ENCODE measurements at places on chromosomes 1 and 21.

DNA sequence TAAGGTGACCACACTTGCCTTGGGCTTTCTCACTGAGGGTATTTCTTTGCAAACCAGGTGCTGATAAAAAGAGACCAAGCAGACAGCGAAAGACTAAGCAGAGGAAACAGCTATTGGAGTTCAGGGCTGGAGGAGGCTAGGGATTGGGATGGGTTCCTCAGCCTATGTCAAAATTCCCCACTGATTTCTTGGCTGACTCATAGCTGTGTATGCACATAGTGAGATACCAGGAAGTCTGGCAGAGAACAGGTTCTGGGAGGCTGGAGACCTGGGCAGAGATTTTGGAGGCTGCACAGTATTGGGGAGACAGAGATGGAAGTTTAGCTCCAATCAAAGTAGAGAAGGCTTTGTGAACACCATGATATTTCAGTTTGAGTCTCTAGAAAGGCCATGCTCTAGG is 25.3 kb downstream of the YARS1 start:
- no peak for DNase-seq

- no peak for DNase-seq
These were observed 172.2 kb upstream of the IRF2BP2 start for GRCh38 chr1:234782105-234782751.

DNA sequence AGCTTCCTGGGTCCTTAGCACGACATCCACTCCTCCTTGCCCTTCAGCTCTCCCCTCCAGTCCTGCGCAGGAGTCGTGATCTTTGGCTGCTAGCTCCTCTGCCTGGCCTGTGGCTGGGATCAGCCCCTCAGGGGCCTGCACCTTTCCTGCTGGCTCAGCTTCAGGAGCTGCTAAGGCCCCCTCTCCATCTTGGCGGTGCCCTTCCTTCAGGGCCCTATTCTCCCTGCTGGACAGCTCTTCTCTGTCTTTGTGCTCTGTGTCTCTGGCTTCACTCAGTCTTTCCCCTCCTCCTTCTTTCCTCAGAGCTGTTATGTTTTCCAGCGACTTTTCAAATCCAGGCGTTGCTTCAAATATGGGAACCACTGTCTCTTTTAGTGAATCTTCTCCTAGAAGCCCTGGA is 59.5 kb upstream of the LRRC53 start:
- no peak for DNase-seq

DNA sequence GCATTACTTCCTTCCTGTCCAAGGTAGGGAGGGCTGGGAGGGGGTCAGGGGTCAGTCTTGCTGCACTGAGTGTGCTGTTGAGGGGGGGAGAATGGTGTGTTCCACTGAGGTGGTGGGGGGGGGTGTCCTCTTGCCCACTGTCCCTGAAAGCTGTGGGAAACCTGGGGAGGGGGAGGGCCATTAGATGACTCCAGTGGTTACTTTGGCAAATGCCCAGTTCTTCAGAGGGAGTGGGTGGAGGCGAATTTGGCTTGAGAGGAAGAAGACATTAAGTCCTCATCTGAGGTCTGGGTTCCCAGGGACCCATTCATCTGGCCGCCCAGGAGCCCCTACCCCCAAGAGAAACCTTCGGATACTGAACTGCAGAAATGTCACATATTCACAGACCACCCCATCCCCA is 36.2 kb downstream of the MEF2D start:
- DNase-seq: no peak

DNA sequence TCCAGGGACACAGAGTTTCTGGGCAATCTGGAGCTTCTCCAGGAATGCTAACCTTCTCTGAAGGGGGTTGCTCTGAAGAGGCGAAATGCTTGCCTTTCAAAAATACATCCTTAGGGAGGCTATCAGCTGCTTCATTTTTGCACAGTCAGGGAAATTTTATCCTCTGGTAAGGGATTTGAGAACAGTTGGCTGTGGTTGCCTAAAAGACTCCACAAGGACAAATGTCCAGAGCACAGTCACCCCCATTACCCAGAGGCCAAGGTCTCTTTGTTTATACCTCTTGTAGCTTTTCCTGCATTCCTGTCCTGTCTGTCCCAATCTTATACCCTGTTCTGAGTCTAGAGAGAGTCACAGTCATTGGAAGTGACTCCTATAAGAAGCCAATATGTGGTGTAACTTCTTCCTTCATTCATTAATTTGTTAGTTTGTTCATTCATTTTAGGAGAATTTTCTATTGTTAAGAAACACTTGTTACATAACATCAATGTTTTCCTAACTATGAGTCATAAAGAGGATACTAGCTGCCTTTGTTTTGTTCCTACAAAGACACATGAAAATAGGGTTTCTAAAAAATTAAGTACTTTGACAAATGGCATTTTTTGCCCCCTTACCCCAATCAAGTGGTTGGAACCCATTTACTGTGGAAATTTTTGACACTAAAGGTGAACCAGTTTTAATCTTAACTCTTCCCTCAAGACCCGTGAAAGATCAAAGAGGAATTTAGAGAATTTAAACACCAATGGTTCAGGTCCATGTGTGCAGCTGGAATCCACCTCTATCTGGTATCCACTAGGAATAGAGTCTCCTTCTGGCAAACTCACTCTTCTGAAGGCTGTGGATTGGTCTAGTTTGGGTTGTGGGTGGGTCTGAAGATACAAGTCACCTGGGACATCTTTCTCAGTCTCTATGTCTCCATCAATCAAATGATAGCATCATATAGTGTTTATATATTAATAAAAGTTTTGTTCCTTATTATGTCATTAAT is 47.1 kb downstream of the GPR88 start:
- no peak for DNase-seq

DNA sequence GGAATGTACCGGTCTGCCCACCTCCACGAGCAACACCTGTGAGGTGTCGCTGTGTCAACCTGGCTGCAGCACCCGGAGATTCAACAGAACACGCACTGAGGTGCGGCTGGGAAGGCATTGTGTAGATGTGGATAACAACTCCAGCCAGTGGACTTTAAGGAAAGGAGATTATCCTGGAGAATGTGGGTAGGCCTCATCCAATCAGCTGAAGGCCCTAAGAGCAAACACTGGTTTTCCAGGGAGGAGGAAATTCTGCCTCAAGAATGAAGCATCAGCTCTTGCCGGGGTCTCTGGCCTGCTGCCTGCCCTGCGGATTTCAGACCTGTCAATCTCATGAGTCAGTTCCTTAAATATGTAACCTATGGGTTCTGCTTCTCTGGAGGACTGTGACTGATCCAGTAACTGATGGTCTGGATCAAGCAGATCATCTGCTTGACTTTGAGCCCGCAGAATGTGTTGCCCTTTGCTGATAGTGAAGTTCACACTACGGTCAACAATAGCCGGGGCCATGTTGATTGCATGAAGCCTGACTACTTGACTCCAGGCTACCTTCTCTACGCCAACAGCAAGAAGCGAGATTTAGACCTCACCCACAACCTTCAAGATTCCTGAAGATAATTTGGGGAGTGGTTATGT is 15.9 kb upstream of the PRDM15 start:
- DNase-seq: no peak

Measured in activated naive CD4-positive, alpha-beta T cell (primary cell).